ENCODE measurements at places on chromosomes 4 and X. TPM values are rescaled to one million over a fixed set of nuclear protein-coding genes. Genes with fewer than 3 reads are reported as not detected.

The SPOCK3 gene
- not detected for total RNA-seq

The LGI2 gene
- total RNA-seq, result not detected

The HSFX4 gene
- total RNA-seq, result not detected

The SMR3B gene
- total RNA-seq, result not detected

The P2RY8 gene
- total RNA-seq, result not detected

The PHKA1 gene
- total RNA-seq, result 8.6 TPM

The ATP8A1 gene
- 0.97 TPM for total RNA-seq

GRCh38 chr4:835148-836002 is 9.4 kb upstream of the CPLX1 start:
- DNase-seq, result no peak

GRCh38 chr4:153519687-153520086 is 53.5 kb downstream of the TMEM131L start:
- DNase-seq, result no peak

DNA sequence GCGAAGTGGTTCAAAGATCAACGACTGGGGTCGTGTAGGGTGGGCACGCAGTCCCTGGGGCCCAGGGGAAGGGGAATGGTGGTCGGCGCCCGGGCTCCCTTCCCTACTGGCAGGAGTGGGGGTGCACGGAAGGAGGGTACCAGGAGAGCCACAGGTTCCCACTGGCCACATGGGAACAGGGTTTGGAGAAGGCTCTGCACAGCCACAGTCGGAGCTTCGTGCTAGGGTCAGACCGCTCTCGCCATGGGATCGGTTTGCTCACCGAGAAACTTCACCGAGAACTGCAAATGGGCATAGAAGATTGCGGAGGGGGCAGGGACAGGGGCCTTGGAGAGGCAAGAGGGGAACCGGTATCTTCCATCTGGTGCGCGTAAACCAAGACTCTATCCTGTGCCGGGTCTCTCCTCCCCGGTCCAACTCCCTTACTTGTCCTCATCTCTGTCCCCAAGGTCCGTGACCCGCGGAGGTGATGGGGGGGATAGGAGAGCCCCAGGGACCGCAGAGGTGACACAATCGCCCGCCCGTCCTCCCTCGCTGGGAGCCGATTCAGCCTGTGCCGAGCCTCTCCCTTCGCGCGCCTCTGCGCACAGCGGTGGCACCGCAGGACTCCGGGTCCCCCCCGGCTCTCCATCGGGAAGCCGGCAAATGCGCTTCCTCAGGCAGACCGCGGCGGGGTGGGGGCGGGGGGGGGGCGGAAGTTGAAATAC is 1.0 kb downstream of the SCD5 start:
- peak; percentile 38 for DNase-seq

DNA sequence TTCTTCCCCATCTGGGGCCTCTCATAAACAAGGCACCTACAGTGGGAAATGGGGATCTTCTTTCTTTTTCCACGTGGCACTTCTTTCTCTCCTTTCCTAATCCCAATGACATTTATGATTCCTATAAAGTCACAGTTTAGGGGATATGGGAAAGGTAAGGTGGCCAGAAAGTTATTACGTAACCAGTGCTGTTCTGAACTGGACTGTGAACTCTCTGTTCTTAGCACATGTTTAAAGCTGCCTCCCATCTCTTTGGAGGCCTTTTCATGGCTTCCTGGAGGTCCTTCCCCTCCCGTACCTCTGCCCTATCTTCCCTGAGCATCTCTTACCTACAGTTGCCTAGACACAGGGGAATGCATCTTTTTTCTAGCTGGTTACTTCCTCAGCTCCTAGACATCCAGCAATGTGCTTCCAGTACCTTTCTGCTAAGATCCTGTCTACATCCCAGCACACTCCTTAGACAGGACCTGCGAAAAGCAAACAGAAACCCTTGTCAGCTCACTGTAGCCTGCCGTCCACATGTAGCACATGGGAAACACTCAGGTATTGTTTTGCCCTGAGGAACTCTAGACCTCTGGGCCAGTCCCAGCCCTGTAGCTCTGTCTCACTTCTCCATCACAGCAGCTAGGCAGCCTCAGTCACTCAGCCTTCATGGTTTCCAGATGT is 195.4 kb downstream of the NWD2 start:
- DNase-seq, result no peak

DNA sequence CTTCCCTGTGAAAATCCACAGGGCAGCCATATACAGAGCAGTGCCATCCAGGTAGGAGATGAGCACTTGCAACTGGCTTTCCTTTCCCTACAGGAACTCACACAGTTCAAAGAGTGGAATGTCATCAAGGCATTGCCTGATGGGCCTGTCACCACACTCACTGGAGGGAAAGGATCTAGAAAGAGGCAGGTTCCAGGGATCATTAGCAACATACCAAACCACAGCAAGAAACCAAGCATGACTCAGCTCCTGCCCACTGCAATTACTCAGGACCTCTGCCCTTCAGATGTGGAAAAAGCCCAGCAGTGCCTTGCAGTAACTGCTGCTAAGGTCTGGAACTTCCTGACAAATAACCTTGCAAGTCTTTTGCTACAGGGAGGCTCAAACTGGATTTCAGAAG is 101.2 kb downstream of the ZNF674 start:
- peak; percentile 80 for DNase-seq

DNA sequence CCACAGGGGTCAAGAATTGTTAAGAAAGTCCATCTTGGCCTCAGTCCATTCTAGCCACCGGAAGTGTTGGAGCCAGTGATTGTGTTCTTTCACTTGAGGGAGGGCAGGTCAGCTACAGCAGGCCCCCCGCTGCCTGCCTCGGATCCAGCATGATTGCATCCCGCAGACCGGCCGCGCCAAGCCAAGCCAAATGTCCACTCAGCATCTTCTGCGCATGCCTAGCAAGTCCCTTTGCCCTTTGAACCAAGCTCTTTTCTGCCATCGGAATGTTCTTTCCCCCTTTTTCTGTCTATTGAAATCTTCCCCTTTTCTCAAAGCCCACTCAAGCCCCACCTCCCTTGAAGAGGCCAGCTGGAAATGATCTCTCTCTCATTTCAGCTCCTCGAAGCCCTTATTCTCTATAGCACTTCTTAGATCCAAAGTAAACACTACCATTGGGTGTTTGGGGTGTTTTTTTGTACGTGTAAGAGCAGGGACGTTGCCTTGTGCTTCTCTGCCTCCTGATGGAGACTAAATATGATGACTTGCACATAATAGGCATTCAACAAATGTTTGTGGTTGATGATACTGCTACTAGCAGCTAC is 147.8 kb upstream of the BCOR start:
- peak; percentile 53 for DNase-seq

GRCh38 chrX:16187024-16187760 is 19.9 kb downstream of the MAGEB17 start:
- DNase-seq, result peak; percentile 5

GRCh38 chrX:3443184-3443583 is 96.7 kb upstream of the MXRA5 start:
- DNase-seq, result no peak

DNA sequence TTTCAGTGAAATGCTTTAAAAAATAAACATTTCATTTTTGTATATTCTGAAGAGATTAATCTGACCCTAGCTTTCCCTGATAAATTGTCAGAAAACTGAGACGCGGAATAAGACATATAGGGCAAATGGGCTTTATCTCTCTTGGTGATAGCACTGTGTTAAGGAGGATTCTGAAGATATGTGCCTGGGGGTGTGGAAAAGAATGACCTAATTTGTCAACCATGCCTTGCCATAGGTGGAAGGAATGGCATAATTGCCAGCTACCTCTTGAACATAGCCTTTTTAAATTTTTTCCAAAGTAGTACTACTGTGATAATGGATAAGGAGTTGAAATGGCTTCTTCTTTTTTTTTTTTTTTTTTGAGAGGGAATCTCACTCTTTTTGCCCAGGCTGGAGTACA is 11.7 kb downstream of the JADE1 start:
- DNase-seq, result no peak

DNA sequence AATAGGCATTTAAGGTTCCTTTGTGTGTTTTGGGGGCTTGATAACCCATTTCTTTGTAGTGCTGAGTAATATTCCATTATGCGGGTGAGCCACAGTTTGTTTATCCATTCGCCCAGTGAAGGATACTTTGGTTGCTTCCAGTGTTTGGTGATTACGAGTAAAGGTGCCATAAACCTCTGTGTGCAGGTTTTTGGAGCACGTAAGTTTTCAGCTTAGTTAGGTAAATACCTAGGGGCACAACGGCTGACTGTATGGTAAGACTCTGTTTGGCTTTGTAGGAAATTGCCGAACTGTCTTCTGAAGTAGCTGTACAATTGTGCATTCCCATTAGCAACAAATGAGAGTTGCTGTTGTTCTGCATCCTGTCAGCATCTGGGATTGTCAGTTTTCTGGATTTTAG is 3.8 kb upstream of the TBL1X start:
- no peak for DNase-seq

- peak; percentile 99 for DNase-seq
Measured at GRCh38 chrX:13250826-13251580, 68.8 kb downstream of the ATXN3L start.
